ENCODE measurements at places on chromosomes 6 and 20.
A peak's percentile ranks its signal among the peaks of the same experiment; 100 is the strongest.

- peak; percentile 27 for DNase-seq
These were observed 79.4 kb upstream of the SCAF8 start for GRCh38 chr6:154653853-154654252.

DNA sequence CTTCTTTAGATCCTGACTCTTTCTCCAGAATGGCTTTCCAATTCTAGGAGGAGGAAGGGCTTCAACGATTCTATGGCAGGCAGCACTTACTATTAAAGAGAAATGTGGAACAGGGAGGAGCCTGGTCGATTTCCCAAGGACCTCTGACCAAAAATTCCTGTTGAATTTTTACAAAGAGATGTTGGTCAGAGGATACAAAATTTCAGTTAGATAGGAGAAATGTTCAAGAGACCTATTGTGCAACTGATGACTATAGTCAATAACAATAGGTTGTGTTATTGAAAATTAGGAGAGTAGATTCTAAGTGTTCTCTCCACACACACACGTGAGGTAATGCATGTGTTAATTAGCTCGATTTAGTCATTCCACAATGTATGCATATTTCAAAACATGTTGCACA lies 130.1 kb upstream of the TNFAIP3 start:
- DNase-seq: no peak

GRCh38 chr6:148835920-148836441 lies 89.2 kb downstream of the UST start:
- DNase-seq: peak; percentile 92

DNA sequence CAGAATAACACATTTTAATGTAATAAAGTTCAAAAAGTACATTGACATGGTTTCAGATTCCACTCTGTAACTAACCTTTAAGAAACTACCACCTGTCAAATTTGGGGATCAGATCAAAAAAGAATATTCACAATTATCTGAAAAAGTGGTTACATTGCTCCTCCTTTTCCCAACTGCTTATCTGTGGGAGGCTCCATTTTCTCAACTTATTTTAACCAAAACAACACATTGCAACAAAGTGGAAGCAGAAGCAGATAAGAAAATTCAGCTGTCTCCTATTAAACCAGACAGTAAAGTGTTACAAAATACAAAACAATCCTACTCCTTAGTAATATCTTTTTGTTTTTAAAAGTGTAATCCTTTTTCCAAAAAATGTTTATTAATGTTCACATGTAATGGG lies 61.4 kb downstream of the PDSS2 start:
- no peak for DNase-seq

GRCh38 chr6:53322188-53323029 lies 26.3 kb downstream of the ELOVL5 start:
- DNase-seq: no peak

- DNase-seq: no peak
These were observed 295.0 kb upstream of the PRDM1 start for GRCh38 chr6:105791179-105791578.

DNA sequence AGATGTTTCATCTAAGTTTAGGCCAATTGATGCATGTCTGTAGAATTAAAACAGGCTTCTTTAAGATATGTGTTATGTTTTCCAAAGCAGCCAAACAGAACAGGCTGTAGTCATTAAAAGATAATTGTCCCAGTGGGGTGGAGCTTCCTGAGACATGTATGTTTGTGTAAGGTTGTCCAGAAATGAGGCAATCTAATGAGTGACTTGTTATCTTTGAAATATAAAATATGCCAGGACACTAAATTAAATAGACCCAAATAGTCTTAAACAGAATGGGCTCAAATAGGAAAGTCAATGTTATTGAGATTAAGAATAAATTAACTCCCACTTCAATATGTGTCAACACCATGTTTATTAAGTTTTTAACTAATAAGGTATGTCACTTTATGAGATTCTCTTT lies 204.7 kb upstream of the RNF217 start:
- no peak for DNase-seq

- DNase-seq: no peak
These were observed 65.5 kb downstream of the ANKRD60 start for GRCh38 chr20:58162986-58163385.

DNA sequence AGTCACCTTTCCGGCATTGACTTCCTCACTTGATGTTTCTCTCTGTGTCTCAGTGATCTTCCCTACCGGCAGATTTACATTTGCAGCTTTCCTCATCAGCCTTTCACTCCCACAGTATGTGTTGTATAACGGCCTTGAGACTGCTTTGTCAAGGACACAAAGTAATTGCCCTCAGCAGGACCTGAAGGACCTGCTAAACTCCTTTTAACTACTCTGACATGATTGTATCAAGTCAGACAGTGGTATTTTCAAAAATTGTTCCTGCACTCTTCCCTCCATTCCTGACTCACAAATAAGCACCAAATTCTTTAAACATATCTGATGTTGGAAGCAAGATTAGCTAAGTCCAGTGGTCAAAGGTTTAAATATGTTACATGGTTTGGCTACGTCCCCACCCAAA lies 62.4 kb downstream of the PDE10A start:
- DNase-seq: no peak

DNA sequence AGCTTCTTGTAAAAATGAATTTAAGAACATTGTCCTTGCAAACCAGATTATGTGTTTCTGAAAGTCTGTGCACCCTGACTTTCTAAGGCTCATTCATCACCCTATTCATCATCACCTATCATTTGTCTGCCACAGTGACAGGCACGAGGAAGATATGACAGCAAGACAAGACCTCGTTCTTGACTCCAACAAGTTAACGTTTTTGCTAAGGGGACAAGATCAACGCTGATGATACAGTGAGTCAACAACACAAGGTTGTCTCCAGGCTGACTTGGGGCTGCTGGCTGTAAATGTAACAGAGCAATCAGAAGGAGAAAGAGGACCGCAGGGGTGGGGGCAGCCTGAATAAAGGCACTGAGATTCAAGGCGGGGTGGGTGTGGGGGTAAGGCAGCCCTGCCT lies 94.2 kb downstream of the FOXC1 start:
- DNase-seq: no peak

- no peak for DNase-seq
These were observed 1.0 kb downstream of the CLIC5 start for GRCh38 chr6:46014511-46015118.

GRCh38 chr20:9400171-9401025 lies 114.0 kb upstream of the LAMP5 start:
- no peak for DNase-seq

GRCh38 chr20:57240581-57241362 lies 25.7 kb downstream of the BMP7 start:
- DNase-seq: no peak

- DNase-seq: peak; percentile 94
These were observed 2.8 kb upstream of the PHF20 start for GRCh38 chr20:35768731-35769664.

- DNase-seq: no peak
These were observed 32.0 kb downstream of the TM9SF4 start for GRCh38 chr20:32141465-32141980.

DNA sequence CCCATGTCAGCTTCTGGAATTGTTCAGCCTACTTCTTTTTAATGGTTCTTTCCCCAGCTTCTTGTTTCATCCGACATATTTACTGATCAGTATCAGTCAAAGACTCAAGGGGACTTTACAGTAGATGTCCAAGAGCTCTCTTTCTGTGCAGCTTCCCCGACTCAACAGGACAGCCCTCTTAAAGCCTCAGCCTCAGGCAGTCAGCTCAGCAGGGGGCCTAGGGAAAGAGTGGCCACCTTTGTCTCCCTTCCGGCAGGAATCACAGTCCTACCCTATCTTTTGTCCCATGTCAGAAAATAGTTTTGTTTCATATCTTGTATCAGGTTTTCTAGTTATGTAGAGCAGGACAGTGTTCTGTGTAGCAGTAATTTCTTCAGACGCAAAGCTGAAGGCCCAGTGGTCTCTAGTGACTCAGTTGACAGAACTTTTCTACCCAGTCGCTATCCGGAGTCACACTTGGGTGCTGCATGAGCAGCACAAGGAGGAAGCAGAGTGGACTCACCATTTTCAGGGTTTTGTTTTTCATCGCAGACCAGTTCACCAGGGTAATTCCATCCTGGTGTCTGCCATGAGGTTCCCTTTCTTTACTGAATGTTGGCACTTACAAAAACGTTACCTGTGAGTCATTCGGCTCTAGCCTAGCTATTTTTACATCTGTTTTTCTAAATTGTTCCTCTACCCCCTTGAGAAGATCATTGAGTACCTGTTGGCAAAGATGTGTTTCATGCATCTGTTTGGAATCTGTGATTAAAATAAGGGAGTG lies 47.7 kb downstream of the SPATA2 start:
- no peak for DNase-seq

DNA sequence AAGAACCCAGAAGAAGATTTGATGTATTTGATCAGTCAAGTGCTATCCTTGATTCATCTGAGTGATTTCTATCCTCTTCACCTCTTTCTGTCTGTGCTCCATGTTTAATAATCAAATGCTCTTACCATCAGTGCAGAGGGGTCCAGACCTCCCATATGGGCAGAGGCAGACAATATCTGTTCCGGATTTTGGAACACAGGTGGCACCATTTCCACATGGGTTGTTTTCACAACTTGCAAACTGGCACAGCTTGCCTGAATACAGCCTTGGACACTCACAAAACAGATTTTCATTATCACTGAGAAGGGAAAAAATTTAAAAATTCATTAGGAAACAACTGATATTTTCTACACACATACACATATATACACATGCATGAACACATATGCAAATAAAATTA lies 228.5 kb downstream of the PHF3 start:
- no peak for DNase-seq

- DNase-seq: peak; percentile 28
These were observed 535.0 kb downstream of the RFPL4B start for GRCh38 chr6:112881828-112882780.

- no peak for DNase-seq
These were observed 9.9 kb downstream of the FOXF2 start for GRCh38 chr6:1399085-1399780.

DNA sequence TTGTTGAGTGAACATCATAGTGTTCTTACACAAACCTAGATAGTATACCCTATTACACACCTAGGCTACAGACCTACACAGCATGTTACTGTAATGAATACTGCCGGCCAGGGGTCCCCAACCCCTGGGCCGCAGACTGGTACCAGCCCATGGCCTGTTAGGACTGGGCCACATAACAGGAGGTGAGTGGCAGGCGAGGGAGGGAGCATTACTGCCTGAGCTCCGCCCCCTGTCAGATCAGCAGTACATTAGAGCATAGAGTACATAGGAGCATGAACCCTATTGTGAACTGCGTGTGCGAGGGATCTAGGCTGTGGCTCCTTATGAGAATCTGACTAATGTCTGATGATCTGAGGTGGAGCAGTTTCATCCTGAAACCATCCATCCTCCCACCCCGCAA lies 126.3 kb downstream of the PRND start:
- no peak for DNase-seq

DNA sequence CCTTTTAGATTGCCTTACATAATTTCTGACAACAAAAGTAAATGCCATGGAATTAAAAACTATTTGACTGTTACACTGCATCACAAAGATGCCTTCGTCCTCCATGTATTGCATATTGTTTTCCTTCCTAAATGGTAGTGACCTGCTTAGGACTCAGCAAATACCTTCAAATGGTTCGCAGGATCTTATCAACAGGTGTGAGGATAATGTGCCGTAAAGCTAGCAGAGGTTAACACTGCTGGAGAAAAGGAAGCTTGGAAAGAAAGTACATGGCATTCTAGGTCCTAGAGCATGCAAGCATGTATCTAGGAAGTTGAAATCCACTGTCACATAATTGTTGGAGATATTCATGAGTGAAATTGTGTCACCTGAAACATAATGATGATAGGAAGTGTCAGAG lies 5.5 kb downstream of the CLVS2 start:
- no peak for DNase-seq

- DNase-seq: no peak
These were observed 524.4 kb downstream of the KIF16B start for GRCh38 chr20:16048876-16049275.

DNA sequence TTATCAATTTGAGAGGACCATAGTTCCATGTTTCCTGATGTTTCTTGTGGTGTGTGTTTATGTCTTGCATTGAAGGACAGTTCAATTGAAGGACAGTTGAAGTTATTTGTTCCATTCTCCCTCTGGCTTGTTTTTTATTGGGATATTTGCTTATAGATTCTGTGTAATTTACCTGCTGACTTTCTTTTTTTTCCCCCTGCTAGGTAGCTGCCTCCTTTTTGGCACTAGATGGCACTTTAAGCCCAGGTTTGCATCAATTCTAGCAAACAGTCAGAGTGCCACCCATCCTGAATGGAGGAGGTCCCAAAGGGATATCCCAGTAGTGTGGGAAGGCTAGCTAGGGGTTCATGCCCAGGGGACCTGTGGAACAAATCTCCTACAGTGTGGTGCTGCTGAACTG lies 78.1 kb downstream of the CFAP61 start:
- no peak for DNase-seq

- no peak for DNase-seq
These were observed 175.2 kb downstream of the ZMYND8 start for GRCh38 chr20:47181056-47181862.

- DNase-seq: no peak
These were observed 40.1 kb downstream of the ADNP start for GRCh38 chr20:50891138-50891537.

GRCh38 chr20:46220455-46221207 lies 87.7 kb downstream of the CDH22 start:
- no peak for DNase-seq

DNA sequence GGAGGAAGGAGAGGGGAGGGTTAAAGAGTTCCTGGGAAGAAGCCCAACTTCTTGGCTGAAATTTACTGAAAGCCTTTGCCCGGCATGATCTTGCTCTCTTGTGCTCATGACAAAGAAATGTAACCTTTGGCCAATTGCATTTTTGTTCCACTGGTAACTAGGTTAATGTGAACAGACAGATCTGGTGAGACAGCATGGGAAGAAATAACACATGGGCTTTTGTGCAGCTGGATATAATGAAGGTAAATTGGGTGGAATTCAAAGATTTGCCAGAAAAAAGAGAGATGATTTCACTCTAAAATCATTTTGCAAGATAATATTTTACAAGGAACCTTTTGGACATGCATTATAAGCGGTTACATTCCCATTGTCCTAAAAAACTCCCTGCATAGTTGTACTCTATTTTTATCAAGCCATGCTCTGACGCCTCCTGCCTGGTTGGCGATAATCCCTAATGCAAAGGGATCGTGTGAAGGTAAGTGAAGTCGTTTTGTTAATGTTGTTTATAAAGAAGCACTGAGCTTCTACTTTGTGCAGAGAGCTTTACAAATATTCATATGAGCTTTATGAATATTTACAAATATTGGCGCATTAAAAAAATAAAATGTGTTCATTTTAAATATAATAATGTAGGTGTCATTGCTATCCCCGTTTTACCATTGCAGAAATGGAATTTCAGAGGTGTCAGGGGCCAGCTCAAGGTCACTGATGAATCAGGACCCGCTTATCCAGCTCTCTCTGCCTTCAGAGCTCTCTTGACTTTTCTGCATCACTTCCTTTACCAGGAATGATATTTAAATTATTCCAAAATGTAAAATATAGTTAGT lies 161.3 kb upstream of the AGPAT4 start:
- peak; percentile 99 for DNase-seq
